Anterior cingulate cortex (tissue), 58 donors: ENCODE measurements at places on chromosomes 11 and 22.

- DNase-seq = no peak
These were observed 40.8 kb downstream of the BID start for GRCh38 chr22:17733466-17733865.

GRCh38 chr11:119935349-119935925, 202.5 kb downstream of the TRIM29 start:
- no peak for DNase-seq

DNA sequence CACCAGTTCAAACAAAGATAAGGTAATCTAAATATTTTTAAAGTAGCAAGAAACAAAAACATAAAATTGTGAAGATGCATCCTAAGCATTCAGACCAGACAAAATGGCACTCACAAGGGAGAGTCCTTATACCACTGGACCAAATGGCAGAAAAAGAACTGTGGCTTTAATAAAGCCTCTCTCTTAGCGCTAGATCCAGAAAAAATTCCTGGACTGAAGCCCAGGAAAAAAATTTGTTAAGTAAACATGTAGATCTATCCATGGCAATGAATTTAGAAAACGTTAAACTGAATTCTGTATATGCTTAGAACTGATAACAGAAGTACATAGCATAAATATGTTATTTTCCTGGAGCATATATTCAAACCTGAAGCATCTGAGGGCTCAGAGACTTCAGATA, 11.8 kb upstream of the CD59 start:
- DNase-seq = no peak

- DNase-seq = no peak
These were observed 430.9 kb downstream of the BRD1 start for GRCh38 chr22:49396817-49397216.

- DNase-seq = no peak
These were observed 66.8 kb downstream of the LARGE1 start for GRCh38 chr22:33853200-33854097.

GRCh38 chr11:1545432-1545831, 26.6 kb downstream of the DUSP8 start:
- DNase-seq = no peak

DNA sequence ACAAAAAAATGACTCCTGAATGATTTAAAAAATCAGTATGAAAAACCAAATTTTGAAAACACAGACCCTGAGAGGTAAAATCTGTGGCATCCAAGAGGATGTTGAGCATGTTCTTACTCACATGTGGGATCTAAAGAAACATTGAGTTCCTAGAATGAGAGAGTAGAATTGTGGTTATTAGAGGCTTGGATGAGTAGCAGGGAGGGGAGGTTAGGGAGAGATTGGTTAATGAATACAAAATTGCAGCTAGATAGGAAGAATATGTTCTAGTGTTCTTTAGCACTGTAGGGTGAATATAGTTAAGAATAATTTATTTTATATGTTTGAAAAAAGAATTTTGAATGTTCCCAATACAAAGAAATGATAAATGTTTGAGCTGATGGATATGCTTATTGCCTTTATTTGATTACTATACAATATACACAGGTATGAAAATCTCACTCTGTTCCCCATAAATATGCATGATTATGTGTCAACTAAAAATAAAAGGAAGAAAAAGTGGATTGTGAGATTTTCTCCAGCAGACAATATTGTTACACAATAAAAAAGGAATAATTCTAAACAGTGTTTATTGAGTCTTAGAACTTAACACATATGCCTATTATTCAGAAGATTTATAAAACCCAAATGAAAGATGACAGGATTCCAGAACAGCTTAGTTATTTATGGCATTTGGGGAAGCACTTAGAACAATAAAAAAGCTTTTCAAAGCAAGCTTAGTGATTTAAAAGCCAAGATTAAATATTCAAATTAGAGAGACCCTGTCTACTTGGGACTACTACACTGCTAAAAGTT, 28.7 kb downstream of the MS4A2 start:
- no peak for DNase-seq

- DNase-seq = no peak
These were observed 7.1 kb downstream of the PNPLA5 start for GRCh38 chr22:43884600-43885318.

DNA sequence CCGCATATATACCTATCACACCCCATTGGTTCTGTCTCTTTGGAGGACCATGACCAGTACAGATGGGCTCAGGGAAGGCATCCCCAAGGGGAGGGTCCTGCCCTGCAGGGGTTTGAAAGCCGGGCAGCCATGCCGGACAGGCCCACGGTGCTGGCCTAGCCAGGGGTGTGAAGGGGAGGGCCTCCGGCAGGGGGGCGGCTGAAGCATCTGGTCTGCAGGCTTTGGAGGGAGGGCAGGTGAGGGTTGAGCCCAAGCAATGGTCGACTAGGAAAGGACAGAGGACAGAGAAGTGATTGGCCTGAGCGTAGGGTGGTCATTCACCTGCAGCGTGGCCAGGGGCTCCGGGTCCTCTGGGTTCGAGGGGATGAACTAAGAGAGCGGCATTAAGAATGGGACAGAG, 11.2 kb upstream of the CTSD start:
- DNase-seq = no peak

- DNase-seq = no peak
These were observed 96.2 kb upstream of the TEAD1 start for GRCh38 chr11:12577725-12578644.

GRCh38 chr11:43925932-43926505, 16.4 kb upstream of the C11orf96 start:
- DNase-seq = no peak

DNA sequence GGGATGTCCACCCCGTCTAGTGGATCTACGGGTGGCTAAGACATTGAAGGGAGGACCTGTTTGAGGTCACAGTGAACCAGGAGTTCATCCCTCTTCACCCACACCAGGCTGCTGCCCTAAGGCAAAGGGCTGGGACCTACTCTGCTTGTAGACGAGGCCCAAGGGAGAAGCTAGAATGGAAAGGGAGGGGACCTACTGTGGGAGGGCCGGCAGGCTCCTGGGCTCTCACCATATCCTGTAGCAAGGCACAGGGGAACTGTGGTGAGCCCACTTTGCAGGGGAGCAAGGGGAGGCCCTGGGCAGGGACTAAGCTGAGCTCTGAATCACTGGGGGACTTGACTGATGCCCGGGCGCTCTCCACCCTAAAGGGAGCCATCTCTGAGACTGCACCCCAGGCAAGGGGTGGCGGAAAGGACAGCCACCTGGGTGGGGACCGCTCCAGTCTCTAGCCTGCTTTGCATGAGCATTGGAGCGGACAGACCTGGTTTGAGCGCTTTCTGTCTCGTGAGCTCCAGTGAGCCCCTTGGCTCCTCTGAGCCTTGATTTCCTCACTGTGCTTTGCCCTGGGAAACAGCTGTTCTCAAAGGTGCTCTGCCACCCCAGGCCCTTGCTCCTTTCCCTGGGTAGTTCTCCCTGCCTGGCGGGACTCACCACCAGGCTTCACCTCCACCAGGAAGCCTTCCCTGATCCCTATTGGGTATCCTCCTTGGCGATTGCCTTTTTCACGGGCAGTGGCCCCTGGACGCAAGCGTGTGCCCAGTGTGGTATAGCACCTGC, 24.2 kb downstream of the PARVG start:
- DNase-seq = no peak

GRCh38 chr11:19405966-19406365, 165.2 kb upstream of the E2F8 start:
- no peak for DNase-seq

- DNase-seq = no peak
These were observed 709 bp upstream of the ST3GAL4 start for GRCh38 chr11:126354631-126355323.

DNA sequence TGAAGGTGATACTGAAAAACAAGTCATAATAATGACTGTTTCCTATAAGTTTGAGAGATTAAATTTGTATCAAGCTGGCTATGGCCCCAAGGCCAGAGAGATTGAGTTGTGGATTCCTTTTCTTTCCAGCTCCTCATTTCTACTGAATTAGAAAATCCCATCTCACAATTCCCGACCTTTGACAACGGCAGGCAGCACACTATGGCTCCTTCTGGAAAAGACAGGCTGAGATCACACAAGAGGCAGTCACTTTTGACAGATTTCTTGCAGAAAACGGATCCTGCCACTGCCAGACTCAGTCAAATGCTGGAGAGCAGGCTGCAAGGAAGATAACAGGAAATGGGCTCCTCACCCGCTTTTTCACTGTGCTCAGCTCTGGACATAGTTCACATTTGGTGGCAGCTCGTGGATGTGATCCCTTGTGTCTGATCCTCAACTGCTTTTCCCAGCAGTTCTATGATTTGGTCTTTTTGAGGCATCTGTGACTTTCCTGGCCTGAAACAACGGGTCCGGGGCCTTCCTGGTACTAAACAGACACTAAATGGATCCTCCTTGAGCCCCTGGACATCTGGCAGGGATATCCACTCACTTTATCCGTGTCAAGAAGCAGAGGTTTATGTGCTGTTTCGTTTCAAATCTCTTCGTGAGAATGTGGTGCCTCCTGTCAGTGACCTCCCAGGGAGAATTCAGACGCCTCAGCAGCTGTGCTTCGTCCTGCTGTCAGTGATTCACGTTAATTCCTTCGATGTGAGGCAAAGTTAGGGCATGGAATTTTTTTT, 26.1 kb upstream of the RTL6 start:
- no peak for DNase-seq

- no peak for DNase-seq
These were observed 6.1 kb downstream of the CD81 start for GRCh38 chr11:2382936-2383851.

DNA sequence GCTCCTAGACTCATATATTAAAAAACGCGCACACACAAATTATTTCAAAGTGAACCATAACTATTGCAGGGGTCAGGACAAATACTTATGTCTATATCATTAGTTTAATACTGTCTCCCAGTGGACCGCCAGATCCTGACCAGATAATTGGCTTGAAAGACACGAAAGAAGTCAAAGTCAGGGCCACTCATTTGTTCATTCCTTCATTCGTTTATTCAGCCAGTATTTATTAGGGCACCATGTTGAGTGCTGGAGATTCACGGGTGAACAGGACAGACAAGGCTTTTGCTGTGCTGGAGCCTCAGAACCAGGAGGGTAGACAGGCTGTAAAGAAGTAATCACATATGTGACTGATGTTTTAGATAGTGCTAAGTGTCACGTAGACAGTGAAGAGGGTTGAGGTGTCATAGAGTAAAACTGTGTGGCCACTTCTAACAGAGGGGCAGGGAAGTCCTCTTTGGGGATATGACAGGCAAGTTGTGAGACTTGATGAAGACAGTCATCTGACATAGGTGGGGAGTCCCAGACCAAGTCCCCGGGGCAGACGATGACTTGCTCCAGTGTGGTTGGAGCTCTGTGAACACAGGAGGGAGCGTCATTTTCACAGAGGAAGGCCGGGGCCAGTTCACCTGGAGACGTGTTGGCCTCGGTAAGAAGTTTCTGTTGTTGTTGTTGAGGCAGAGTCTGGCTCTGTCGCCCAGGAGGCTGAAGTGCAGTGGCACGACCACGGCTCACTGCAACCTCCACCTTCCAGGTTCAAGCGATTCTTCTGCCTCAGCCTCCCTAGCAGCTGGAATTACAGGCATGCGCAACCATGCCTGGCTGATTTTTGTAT, 25.9 kb downstream of the RBX1 start:
- DNase-seq = no peak

DNA sequence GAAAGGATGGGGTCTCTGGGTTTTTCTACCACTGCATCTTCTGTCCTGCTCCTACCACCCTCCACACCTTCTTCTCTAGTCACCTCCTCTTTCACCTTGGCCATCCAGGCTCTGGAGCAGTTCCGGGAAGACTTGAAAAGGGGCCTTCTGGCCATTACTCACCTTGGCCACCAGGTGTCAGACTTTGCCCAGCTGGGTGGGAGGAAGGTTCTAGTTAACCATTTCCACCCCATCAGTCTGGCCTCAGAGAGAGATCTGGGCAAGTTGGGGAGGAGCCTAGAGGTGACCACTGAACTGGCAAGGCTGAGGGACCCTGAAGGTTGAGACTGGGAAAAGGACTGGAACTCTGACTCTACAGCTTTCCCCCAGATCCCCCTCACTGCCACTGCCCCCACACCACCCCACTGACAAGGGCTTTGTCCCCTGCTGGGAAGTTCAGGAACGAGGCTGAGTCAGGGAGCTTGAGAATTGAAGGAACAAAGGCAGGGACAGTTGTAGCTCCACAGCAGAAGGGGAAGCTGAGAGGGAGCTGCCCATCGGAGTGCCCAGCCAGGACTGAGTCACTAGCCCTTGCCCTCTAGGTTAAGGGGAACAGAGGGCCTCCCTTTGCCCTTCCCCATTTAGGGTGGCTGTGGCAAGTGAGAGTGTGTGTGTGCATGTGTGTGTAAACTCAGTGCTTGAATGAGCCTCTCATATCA, 3.7 kb upstream of the POLD4 start:
- DNase-seq = no peak

DNA sequence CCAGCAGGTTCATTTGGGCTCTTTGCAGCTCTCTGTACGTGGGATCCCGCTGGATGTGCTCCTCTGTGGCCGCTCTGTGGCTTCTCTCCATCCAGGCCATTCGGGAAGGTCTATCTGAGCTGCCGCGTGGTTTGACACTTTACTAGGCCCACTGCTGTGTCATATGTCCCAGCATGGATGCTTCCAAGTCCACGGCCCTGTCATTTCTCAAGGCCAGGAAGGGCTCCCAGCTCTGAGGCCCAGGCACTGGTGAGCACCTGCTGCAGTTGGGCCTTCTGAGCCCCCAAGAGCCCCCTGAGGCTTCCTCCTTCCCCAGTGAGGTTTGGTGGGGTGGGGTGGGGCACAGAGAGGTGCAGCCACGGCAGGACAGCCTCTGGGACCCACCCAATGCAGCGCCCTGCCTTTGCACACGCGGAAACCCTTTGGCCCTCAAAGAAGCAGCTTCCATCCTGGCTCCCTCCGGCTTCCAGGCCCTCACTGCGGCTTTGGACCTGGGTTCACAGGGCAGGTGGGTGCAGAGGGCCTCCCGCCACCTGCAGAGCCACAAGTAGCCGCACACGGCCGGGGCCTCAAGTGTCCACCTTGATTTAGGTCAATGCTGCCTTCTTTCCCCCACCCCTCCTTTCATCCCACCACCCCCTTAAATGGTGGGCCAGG, 44.5 kb upstream of the FGF3 start:
- no peak for DNase-seq

GRCh38 chr11:45856044-45856468, 8.8 kb downstream of the CRY2 start:
- no peak for DNase-seq

DNA sequence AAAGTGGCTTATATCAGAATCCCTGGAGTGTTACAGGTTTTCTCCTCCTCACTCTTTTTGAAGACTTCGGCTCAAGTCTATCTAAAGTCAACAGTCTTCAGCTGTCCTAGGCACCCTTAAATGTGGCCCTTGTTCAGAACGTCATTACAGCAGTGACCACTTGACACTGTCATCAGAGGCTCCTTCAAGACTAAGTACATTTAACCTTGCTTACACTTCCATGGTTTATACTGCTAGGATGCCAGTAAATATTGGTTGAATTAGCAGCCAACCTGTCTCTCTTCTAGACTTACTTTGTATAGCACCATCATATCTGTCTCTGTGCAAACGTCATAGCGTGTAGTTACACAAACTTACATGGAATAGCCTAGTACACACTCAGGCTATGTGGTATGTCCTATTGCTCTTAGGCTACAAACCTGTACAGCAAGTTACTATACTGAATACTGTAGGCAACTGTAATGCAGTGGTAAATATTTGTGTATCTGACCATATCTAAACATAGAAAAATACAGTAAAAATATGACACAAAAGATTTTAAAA, 13.3 kb upstream of the C11orf91 start:
- DNase-seq = no peak
